Stimulated activated CD8-positive, alpha-beta memory T cell treated with anti-CD3 and anti-CD28 coated beads, Interleukin-7, amount 100 ng/mL, for 48 hours (primary cell): ENCODE measurements at places on chromosomes 2 and 18.

DNA sequence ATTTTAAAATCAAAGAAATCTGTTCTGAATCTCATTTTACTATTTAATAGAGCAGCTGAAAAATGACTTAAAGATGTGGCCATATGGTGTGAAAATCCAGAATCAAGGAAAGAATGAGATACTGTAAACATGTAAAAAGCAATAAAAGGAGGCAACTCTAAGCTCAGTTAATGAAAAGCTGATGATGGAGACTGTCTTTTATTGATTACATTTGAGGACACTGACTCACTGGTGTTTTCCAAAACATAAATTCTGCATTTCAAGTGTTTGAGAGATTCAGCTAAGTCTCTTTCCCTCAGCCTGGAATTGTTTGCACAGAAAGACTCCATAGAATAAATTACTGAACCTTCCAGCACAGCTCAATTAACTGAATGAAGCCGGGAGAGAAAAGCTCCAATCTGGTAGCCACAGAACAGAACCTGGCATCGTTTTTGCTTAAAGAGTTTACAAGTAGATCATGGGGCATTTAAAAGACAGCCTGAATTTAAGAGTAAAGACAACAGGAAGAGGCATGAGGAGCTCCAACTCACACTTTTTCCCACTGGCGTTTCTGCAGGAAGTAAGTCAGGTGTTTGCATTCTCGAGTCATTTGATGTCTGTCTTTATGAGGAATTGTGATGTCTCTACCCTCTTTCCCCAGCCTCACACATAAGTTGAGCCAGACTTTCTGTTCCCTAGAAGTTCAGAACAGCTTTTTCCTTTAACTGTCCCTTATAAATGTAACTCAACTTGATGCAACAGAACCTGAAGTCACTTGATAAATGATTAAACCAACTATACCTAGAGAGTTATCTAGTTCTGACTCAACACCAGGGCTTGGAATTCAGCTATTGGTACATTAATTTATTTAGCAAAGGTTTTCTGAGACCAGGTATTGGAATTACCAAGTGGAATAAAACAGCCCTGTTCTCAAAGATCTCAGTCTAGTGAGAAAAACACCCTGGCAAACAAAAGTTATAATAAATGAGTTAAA, 53.3 kb downstream of the FTCDNL1 start:
- no peak for DNase-seq

DNA sequence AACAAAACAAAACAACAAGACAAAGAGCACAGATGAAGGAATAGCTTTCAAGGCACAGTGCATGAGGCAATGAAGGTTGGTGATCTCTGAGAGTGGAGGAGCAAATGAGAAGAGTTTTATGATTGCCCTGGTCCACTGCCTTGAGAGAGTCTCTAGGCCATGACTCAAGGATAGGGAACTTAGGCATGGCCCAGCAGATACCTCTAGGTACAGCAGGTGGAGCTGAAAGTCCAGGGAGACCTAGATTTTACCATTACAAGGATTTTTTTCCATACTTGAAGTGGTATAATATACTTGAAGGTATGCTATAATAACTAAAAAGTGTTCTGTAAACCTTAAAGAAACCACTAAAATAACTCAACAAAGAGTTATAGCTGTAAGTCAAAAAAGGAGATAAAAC, 239.5 kb upstream of the KLHL29 start:
- DNase-seq, result no peak

- no peak for DNase-seq
These were observed 55.1 kb upstream of the TTC27 start for GRCh38 chr2:32572737-32573136.

- no peak for DNase-seq
These were observed 55.1 kb downstream of the RALBP1 start for GRCh38 chr18:9530226-9531009.

- no peak for DNase-seq
These were observed 138.2 kb upstream of the OSR1 start for GRCh38 chr2:19496646-19497045.

DNA sequence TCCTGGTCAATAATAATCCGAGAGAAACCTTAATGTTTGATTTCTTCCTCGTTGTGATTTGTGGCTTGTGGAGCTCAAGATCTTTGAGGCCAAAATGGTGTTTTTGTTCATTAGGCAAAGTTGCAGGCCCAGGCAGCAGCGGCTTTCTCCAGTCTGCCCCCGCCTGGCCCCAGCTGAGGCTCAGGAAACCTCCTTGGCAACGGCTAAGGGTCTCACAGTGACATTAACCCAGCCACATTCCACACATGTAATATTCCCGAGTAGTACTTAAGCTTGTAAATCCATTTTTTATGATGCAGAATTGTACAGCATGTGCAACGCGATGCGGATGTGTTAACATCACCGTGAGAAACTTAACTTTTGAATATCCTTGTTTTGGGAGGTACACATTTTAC, 200.1 kb downstream of the BCL11A start:
- no peak for DNase-seq

DNA sequence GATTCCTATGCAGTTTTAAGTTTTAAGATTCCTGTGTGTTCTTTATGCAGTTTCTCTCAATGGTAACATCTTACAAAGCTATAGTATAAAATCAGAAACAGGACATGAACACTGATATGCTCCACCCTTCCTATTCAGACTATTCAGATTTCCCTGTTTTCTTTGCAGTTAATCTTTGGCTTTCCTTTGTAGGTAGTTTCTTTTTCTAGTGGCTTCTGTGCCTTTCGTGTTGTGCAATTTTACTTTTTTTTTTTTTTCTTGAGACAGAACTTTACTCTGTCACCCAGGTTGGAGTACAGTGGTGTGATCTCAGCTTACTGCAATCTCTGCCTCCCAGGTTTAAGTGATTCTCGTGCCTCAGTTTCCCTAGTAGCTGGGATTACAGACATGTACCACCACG, 94.9 kb upstream of the RNU4ATAC start:
- DNase-seq, result no peak

GRCh38 chr2:46298522-46299353, 1.5 kb downstream of the EPAS1 start:
- DNase-seq, result no peak

DNA sequence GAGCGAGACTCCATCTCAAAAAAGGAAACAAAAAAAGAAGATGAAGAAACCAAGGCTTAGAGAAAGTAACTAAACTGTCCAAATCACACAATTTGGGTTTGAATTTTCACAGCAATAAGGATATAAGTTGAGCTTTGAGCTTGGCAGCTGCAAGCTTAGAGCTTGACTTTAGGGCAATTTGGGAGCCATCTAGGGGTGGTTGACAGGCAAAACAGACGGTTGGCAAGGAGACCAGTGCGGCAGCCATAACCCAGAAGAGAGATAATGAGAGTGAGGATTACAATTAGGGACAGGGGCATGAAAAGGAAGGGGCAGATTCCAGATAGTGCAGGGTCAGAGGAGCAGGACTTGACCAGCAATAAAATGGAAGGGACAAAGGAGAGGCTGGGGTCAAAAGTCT, 382.2 kb upstream of the HNRNPA3 start:
- DNase-seq, result no peak

DNA sequence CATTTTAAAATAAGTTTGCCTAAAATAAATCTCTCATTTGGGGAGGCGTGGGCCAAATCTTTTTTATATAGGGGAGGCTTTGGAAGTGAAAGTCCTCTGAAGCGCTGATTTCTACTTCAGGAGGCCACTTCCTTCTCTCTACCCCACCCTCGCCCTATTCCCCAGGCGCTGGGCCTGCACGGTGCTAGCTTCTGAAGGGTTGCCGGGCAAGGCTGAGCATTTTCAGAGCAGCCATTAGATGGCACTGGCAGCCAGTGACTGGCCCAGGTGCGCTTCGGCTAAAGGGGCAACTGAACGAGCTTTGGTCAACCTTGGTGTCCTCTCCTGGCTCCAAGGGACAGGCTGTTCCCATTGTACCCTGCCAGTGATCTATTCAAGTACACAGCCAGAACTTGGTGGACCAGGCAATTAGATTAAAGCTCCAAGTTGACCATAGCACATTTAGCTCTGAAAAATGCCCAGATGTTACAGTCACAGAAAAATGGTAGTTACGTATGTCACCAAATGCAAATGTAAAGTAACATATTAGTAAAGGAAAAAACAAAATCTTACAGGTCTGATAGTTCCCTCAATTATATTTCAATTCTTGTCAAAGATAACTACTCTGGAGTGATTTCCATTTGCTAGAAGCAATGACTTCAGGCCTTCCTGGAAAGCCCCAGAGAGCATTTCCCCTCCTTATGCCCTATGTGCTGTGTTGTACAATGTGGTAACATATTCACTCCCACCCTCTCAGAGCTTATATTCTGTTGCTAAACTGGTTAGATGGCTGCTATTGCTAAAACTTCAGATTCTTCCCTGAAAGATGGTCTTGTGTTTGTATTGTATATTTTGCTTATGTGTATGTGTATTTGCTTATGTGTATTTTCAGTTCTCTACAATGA, 2.1 kb downstream of the POMC start:
- DNase-seq, result peak; percentile 17

DNA sequence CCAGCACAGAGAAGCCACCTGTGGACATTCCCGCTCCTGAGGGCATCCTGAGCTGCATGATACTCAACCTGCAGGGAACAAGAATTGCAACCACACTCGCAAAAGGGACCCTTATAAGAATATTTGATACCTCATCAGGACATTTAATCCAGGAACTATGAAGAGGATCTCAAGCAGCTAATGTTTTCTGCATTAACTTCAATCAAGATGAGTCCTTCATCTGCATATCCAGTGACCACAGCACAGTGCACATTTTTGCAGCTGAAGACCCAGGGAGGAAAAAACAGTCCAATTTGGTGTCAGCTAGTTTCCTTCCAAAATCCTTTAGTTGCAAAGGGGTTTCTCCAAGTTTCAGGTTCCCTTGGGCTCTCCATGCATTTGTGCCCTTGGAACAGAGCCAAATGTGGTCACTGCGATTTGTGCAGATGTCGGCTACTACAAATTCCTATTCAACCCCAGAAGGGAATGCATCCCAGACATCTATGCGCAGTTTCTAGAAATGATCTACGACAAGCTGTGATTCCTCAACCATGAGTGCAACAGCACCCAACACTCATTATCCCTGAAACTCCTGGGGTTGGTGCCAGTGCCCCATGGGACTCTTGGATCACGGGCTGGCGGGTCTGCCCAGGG, 23.3 kb upstream of the FHOD3 start:
- DNase-seq, result no peak

GRCh38 chr2:20433946-20434553, 12.8 kb upstream of the RHOB start:
- DNase-seq, result no peak

- DNase-seq, result no peak
These were observed 722 bp upstream of the C2orf15 start for GRCh38 chr2:99140860-99141109.

DNA sequence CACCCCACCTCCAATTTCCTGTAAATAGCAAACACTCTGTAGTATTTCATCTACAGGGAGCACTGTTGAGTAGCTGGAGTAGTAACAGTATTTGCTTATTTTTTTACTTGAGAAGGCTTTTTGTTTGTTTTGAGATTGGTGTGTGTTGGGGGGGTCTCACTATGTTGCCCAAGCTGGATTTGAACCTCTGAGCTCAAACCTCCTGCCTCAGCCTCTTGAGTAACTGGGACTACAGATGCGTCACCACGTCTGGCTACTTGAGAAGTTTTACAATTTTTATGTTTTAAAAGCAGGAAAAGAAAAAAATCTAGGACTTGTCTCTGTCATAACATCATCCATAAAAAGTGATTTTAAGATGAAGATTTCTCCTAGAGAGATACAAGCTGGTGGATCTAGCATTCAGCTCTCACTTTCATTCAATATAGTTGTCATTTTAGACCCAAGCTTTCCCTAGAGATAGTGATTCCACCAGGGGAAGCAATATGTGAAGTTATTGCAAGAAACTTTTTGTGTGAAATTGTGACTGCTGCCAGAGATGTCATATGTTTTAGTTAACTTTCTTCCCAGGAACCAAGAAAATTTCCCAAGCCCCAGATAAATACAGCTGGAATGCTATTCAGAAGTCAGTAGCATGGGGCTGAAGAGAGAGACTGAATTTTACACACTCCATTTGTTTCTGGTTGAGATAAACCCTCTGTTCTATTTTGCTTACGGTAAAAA, 60.2 kb upstream of the MAP4K3 start:
- no peak for DNase-seq

- DNase-seq, result no peak
These were observed 60.3 kb downstream of the MGAT5 start for GRCh38 chr2:134314202-134314601.

GRCh38 chr2:42047488-42048298, at the start of gene PKDCC:
Gene PKDCC, plus strand, starts transcription at chr2:42048021. Its CDS starts 179 bp downstream, at chr2:42048200.
- DNase-seq, result no peak

DNA sequence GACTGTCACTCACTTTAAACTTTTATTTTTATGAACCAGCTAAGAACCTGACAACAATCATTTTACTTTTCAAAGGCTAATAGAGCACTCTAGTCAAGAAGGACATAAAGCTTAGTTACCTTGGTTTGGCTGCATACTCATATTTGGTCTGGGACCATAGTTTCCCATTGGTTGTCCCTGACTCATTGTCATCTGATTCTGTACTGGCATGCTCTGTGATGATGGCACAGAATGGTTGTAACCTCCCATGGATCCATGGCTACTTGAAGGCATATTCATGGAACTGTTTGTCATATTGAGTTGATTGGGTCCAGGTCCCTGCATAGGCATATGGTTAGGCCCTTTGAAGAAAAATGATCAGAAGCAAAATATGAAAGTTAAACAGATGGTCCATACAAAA, 37.9 kb downstream of the SS18 start:
- no peak for DNase-seq

GRCh38 chr2:199458806-199459285, 1.1 kb upstream of the SATB2 start:
- no peak for DNase-seq

DNA sequence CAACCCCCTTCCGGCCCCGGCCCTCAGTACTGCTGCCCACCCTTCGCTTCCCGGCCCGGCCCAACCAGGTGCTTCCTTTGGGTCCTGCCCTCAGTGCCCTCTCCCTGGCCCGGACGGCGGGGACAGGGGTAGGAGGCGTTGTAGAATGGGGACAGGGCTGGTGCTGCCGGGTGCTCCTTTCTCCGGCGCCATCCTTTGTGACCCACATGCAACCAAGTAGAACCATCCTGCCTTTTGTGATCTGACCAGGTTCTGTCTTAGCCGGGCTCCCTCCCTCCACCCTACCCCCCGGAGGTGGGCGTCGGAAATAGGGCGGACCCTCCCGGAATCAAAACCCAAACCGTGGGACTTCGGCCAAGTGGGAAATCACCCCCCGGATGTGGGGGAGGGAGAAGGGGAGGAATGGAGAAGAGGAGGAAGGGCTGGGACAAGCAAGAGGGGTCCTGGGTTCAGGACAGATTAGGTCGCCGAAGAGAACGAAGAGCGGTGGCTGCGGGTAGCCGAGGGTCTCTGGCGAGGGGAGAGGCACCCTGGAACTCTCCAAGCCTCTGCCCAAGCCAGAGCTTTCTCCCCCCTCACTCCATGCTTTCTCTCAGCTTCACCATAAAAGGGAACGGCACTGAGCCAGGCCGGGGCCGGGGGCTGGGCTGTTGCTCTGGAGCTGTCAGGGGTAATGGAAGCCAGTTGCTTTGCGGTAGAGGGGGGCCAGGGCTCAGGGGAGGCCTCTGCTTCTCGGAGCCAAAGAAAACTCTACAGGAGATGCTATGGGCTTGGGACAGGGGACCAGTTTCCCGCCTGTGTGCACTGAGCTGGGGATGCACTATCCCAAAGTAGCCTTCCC, 756 bp upstream of the OST4 start:
- no peak for DNase-seq

- no peak for DNase-seq
These were observed 41.4 kb downstream of the OXER1 start for GRCh38 chr2:42722320-42723190.
